ENCODE measurements at places on chromosomes 5 and 9.

GRCh38 chr5:82910491-82910890, 166.7 kb downstream of the TMEM167A start:
- no peak for DNase-seq

DNA sequence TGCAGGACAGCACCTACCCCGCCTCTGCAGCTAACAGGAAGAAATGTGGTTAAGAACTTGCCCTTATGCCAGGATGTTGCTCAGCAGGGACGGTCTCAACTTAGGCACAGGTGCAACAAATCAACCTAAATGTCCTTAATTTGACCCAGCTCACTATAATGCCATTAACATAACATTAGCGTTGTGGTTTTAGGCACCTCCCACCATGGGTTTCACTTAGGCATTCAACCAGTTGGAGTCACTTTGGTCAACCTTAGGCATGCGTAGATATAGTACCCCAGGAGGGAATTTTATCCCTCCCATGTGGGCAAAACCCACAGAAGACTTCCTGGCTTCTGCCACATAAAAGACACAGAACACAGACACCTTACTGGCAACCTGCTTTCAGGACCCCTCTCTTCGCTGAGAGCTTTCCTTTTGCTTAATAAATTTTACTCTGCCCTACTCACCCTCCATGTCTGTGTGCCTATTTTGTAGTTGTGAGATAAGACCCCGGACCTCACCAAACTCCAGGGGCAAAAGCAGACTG, 8.7 kb upstream of the ERAP1 start:
- DNase-seq = no peak

DNA sequence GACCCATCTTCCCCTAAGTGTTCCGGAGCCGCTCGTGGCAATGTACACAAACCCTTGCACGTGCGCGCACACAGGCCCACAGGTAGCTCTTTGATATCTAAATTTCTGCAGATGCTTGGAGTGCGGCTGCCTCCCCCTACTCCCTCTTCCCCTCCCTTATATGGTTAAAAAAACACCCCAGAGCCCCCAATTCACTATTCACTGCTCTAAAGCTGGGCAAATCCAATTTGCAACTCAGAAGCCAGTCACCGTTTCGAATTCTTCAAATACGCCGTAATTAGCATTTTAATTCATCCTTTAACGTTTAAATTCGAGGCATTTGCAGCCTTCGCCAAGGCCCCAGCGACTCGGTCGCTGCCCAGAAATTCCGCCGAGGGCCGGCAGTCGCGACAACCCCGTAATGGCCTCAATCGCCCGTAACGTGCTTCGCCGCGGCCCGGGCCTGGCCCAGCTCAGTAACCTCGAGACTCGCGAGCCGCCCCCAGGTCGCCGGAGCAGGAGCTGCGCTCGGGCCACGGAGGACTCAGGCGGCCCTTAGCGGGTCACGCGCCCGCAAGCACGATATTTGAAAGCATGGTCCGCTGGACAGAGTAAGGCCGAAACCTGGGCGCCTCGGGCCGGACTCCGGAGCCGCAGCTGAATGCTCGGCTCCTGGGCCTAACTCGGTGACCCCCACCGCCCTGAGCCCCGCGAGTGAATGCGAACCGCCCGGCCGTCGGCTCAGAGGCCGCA, 1.3 kb downstream of the IRX2 start:
- no peak for DNase-seq

GRCh38 chr5:140175367-140176030, 511 bp downstream of the CYSTM1 start:
- peak; percentile 40 for DNase-seq

- DNase-seq = no peak
Observed at GRCh38 chr9:16131264-16131663, 578.4 kb downstream of the CCDC171 start.

Data from stimulated activated CD4-positive, alpha-beta T cell treated with anti-CD3 and anti-CD28 coated beads, Interleukin-15, amount 100 ng/mL, for 1 hour (primary cell).